ENCODE measurements at places on chromosomes 2 and 18. TPM values are rescaled to one million over a fixed set of nuclear protein-coding genes. Genes with fewer than 3 reads are reported as not detected.
A peak's percentile ranks its signal among the peaks of the same experiment; 100 is the strongest.

CCDC85A gene
- 0.17 TPM for total RNA-seq

- no peaks in the 10 kb centered on the region for H3K4me1 ChIP-seq
- H3K36me3 ChIP-seq, result peaks cover 2% of the 10 kb centered on the region
- no peaks in the 10 kb centered on the region for H3K27me3 ChIP-seq
- no peak overlapping the region for H3K4me3 ChIP-seq
- no peak for DNase-seq
Measured at GRCh38 chr2:105875241-105875640, 130.5 kb downstream of the NCK2 start.

- no peak for DNase-seq
- H3K27ac ChIP-seq, result no peak overlapping the region
- H3K36me3 ChIP-seq, result no peaks in the 10 kb centered on the region
- H3K4me1 ChIP-seq, result no peaks in the 10 kb centered on the region
- H3K27me3 ChIP-seq, result no peaks in the 10 kb centered on the region
- H3K4me3 ChIP-seq, result no peak overlapping the region
Measured at GRCh38 chr2:100856732-100857131, 36.8 kb downstream of the NPAS2 start.

GRCh38 chr2:146874260-146874658, 970.6 kb upstream of the ACVR2A start:
- no peak for DNase-seq
- H3K4me3 ChIP-seq, result no peak overlapping the region
- no peaks in the 10 kb centered on the region for H3K4me1 ChIP-seq
- H3K27ac ChIP-seq, result no peak overlapping the region
- no peaks in the 10 kb centered on the region for H3K36me3 ChIP-seq
- no peaks in the 10 kb centered on the region for H3K27me3 ChIP-seq

DNA sequence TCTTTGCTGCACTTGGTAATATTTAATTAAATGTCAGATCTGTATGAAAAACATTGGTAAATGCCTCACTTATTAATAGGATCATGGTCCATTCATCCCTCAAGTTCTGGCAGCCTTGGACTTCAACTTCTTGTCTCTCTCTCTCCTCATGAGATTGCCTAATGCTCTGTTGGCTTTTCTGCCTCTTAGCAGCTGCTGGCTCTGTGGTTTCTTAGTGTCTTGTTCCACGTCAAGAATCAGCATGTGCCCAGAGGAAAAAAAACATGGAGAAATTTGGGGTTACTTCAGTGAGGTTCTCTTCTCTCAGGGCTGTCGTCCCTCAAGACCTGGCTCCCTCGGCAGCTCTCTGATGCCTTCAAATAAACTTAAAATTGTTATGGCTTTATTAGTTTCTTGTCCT, 75.4 kb downstream of the TAF4B start:
- no peak overlapping the region for H3K27ac ChIP-seq
- peaks cover 6% of the 10 kb centered on the region for H3K36me3 ChIP-seq
- no peaks in the 10 kb centered on the region for H3K27me3 ChIP-seq
- no peak for DNase-seq
- H3K4me1 ChIP-seq, result no peaks in the 10 kb centered on the region

- peak; percentile 42 for DNase-seq
- no peaks in the 10 kb centered on the region for H3K36me3 ChIP-seq
- peak overlapping the region; percentile 18 for H3K4me3 ChIP-seq
- no peaks in the 10 kb centered on the region for H3K27me3 ChIP-seq
- H3K4me1 ChIP-seq, result peaks cover 2% of the 10 kb centered on the region
Measured at GRCh38 chr2:129885735-129886134, 93.7 kb upstream of the RAB6C start.

Data from H9 (cell line).